ENCODE measurements at places on chromosomes 16 and 17.
A peak's percentile ranks its signal among the peaks of the same experiment; 100 is the strongest.

GRCh38 chr16:25817295-25817694 lies 125.5 kb downstream of the HS3ST4 start:
- DNase-seq, result no peak

DNA sequence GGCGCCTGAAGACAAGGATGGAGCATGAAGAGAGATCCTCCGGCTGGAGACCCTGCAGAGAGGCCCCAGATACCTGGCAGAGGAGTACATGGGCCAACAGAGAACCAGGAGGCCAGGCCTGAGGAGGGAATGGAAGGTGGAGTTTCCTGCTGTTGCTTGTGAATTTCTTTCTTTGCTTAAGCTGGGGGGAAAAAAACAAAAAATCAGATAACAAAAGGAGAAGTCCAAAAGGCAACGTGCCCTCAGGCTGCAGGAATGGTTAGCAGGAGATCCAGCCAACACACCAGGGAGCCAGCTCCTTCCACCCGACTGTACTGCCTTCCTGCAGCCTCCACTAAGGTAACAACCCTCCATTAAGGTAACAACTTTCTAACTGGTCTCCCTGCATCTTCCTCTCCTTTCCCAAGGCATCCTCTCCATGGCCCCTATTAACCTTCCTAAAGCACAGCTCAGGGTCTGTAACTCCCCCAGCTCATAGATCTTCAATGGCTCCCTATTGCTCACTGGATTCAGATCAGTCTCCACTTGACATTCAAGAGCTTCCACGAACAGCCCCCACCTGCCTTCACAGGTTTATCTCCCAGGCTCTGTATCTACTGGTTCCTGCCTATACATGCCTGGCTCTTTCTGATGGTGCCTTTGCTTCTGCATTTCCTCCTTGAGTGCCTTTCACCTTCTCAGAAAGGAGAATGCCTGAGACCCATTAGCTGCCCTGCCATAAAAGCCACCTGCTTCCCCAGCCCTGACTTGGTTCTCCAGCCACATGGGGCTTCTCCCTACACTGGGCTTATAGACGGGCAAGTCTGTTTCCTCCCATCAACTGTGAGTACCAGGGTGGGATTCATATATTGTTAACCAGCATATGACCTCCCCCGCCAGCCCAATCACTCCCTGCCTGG lies 725 bp upstream of the ARL5C start:
- no peak for DNase-seq

- no peak for DNase-seq
Observed at GRCh38 chr17:21363776-21364642, 12.1 kb upstream of the KCNJ12 start.

DNA sequence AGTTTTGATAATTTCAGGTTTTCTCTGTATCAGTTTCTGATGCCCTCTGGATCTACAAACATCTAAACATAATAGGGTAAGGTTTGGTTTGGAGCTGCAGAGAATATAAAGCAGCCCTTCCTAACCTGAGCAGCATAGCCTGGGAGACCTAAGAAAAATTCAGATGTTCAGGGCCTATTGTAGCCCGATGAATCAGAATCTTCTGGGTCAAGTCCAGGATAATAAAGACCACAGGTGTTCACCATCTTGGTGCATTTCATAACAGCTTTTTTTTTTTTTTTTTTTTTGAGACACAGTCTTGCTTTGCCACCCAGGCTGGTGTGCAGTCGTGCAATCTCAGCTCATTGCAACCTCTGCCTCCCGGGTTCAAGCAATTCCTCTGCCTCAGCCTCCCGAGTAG lies 19.7 kb upstream of the ARHGAP17 start:
- DNase-seq, result no peak

DNA sequence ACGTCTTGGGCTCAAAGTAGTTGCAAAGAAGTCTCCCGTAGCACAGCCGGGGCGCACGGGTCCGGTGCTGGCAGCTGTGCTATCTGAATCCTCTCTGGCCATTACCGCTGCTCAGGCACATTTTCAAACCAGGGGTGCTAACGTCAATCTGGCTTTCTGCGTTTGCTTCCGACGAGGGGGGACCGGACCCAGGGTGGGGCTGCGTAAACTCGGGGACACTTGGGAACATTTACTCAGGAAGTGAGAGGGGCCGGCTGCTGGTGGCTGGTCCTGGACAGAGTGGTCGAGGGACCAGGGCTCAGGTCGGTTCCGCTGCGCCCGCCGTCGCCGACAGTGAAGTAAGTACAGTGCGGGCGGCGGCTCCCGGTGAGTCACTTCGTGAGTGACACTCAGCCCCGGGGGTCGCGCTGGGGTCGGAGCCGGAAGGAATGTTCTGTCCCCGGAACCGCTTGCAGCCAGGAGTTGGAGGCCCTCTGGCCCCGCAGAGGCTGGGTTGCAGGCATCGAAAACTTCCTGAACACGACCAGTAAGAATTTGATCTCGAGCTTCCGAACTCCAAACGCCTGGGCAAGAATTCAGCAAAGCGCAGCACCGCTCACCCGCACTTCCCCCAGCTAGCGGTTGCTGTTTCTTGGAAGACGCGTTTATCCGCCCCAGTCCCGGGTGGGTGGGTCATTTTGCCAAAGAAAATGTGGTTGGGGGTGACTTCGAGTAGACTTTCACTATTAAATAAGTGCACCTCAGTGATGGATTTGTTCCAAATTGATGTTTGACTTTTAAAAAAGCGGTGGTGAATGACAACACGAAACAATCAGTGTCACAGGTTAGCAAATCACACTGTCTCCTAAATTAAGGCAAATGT lies 1.4 kb upstream of the HS3ST3B1 start:
- DNase-seq, result no peak

- no peak for DNase-seq
Observed at GRCh38 chr17:63966646-63967264, 6.0 kb downstream of the SCN4A start.

- no peak for DNase-seq
Observed at GRCh38 chr16:21719283-21719682, 55.5 kb downstream of the OTOA start.

DNA sequence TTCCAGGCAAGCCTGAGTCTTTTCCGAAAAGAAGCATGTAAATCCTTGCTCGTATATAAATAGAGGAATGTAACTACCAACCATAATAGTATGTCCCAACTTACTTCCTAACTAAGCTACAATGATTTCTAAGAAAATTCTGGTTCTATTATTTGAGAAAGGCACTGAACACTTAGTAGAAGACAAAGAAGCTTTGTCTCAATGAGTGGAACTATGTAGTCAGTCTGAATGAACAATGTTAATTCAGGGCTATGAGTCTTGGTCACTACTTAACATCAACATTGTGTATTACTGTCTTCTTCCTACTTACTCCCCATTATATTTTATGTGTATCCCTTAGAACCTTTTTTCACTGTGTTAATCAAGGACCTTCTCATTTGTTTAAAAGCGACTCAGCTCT lies 206.0 kb downstream of the CYB561 start:
- no peak for DNase-seq

DNA sequence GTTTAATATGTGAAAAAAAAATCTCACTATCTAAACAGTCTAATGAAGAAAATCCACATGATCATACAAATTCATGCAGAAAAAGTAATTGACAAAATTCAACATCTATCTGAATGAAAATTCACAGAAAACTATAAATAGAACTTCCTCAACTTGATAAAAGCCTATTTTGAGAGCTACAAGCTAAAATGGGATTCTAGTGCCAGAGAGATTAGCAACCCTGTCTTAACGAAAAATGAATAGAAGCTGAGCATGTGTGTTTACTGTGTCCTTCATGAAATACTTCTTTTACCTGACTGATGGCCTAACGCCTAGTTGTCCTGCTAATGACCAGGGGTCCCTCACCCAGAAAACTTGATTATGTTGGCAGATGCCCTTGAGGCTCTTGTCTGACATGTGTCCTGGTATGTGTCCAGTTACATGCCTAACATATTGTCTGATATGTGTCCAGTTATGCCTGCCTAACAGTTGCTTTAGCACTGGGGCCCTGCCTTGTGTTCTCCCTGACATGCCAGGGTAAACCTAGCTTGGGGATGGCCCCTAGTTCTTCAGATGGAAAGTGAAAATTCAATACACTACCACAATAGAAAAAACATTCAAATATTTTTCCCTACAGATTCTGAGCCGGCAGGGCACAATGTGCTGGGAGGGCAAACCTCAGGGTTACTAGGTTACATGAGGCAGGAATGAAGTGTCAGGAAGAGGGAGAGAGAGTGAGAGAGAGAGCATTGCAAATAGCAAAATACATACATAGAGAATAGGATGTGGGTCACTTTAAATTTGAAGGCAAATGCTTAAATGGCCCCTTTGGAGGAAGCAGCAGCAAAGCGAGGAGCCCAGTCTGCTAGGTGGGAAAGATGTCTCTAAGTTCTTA lies 834.0 kb downstream of the CDH11 start:
- DNase-seq, result no peak

DNA sequence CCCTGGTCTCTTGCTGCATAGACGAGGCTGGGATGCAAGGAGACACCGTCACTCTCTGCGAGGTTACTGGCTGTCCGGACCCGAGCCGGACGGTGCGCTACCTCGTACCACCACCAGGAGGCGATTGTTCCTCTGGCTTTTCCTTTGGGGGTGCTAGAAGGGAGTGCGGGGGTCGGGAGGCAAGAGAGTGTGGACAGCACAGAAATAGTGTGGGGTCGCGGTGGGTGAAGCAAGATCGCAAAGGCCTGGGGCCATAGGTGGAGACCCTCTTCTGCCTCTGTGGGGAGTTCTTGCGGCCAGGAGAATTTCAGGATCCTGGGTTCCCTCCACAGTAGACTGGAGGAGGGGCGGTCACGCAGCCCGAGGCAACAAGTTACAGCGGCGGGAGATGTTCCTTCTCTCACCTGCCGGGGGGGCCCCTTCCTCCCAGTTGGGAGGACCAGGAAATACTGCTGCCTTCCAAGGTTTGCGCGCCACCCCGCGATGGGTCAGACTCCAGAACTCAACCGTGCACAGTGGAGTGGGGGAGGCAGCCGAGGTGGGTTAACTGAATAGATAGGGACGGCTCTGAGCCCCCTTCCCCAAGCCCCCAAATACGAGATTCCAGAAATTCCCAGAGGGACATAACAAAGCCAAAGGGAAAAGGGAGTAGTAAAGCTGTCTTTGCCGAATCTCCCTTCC lies 6.9 kb downstream of the PHOSPHO1 start:
- DNase-seq, result peak; percentile 80

DNA sequence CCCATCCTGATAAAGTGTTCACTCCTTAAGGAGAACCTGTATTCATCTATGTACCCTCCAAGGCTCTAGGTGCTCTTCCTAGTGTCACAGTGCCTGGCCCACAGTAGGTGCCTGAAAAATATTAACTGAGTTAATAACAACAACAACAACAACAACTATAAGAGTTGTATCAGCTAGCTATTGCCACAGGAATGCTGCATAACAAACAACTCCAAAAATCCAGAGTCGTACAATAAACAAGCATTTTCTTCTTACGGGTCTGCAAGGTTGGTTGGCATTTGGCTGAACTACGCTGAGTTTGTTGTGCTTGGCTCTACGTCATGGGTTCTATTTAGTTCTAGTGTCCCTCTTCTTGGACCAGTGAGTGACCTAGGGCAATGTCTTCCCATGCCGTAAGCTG lies 29.2 kb downstream of the TMC5 start:
- no peak for DNase-seq

DNA sequence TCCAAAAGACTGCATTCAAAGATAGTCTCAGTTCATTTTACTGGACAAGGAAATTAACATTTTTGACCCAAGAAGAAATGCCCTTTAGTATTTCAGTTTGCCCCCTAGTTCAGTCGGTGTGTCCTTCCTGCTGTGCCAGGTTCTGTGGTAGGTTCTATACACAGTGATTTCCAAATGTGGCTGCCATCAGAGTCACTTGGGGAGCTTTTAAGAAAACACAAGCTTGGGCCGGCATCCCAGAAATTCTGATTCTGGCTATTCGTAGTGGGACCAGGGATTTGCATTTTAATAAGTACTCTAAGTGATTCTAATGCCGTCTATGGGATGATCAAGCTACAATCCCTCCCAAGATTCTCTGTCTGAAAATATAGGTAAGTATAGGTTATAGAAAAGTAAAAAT lies 10.2 kb downstream of the RSPRY1 start:
- no peak for DNase-seq

DNA sequence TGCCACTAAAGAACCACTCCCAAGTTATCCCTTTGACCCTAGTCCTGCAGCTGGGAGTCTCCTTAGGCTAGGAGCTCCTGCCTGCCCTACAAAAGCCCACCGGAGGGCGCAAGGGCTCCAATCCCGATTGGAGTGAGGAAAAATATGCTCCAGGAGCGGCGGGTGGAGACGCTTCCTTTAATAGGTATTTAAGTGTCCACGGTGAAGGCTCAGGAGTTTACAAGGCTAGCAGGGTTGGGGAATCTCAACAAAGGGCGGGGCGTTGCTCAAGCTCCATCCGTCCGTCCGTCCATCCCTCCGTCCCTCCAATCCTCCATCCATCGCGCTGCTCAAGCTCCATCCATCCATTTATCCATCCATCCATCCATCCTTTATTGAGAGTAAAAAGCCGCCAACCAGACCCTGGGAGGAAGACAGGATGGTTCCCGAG lies 556 bp upstream of the SPNS1 start:
- peak; percentile 70 for DNase-seq

DNA sequence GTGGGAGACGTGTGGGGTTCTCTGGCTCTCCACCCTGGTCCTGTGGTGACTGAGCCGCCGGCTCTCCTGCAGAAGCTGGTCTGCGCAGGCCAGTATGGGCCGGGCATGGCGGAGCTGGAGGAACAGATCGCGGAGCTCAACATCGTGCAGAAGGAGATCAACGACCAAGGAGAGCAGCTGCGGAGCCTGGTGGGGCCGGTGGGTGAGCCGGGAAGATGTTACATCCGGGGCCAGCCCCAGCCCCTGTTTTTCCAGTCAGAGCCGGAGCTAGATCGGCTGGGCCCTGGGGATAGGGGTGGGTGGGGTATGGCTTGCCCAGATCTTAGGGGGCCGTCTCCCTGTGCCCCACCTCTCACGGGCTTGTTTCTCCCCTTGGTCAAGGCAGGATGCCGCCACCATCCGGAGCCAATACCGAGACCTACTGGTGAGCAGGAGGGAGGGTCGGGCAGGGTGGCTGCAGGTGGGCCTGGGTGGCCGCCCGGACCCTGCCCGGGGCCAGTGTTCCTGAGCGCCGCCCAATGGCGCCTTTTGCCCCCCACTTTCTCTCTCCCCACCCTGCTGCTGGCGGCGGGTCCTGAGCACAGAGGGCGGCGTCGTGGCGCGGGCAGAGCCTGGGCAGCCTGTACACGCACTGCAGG lies 5.0 kb downstream of the EVPLL start:
- DNase-seq, result no peak

DNA sequence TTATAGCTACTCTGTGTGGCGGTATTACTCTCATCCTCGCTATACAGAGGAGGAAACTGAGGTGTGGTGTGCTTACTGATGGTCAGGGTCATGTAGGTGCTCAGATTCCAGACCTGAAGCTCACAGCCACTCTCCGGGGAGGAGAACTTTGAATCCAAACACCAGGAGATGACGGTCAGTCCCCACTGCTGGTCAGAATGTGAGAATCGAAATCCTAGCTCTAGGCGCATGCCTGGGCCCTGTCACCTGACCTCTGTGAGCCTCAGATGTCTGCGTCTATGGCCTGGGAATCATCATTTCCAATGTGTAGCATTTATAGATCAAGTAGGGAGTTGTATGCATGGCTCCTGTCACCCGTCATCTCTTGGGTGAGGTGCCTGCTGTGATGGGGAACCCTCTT lies 317.4 kb downstream of the SNX29 start:
- no peak for DNase-seq

- no peak for DNase-seq
Observed at GRCh38 chr16:74226338-74226954, 70.2 kb upstream of the PSMD7 start.

Data from hematopoietic multipotent progenitor cell treated with erythropoietin and hydrocortisone succinate and interleukin-3 and kit ligand, for 17 days (in vitro differentiated cells).